ENCODE measurements at places on chromosomes 1 and 21.

DNA sequence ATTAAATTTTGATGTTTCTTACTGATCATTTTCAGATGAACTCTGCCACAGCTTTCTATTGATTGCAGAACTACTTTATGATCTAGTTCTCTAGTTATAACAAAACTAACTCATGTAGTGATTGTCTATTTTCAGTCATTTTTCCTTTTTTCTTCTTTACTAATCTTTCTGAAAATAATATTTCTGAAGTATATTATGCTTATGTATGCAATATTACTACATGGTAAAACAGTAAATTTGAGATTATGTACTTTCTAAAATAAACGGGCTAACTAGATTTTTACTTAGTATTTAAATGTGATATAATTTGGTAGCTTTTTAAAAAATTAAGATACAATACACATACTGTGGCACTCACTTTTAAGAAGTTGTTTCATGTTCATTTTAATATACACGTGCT, 7.6 kb downstream of the TSNAX start:
- DNase-seq: no peak

GRCh38 chr1:185849014-185849413, 114.8 kb downstream of the HMCN1 start:
- DNase-seq: no peak

DNA sequence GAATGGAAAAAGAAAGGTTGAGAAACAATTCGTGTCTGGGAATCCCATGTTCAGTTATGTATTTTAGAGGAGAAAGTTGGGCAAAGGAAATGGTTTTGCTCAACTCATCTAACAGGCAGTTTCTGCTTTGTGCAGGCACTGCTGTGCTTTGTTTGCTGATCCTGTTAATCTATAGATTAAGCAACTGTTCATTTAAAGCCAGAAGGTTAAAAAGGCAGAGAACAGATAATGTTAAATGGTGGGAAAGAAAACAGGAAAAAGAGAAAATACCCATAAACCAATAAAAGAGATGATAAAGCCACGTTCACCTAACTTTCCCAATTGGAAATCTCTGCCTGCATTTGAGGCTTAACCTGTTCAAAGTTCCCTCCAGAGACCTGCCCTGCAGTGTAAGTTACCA, 70.0 kb downstream of the APP start:
- no peak for DNase-seq

DNA sequence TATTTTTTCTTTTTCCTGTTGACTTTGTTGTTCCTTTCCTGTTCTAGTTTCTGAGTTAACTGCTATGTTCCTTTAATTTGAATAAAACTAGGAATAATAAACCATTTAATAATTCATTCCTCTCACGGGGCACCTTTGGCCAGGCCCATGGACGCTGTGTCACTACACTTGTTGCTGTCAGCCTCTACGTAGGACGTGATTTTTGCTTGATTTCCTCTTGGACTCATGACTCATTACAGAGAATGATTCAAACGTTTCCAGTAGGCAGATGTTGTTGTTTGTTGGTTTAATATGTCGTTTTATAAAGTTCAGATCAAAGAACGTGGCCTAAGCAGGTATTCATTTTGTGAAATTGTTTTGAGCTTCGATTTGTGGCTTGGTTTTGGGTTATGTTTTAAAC, 9.1 kb upstream of the SLC19A1 start:
- DNase-seq: no peak

DNA sequence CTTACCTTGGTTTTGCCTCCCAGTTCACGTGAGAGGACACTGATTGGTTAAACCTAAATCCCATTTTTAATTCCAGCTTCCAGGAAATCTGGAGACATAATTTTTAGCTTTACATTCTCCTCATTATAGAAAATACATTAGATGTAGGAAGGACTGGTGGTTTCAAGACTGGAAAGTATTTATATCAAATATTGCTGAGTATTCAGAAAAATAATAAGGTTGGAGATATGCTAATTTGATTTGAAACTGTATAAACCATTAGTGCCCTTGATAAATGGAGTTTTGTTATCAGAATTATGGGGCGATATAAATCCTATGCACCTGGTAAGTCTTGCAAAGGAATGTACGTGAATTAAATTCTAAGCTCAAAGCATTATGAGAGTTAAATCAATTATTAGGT, 218.0 kb upstream of the ADGRL4 start:
- no peak for DNase-seq

- DNase-seq: no peak
These were observed 18.3 kb upstream of the NPPB start for GRCh38 chr1:11877074-11877473.

DNA sequence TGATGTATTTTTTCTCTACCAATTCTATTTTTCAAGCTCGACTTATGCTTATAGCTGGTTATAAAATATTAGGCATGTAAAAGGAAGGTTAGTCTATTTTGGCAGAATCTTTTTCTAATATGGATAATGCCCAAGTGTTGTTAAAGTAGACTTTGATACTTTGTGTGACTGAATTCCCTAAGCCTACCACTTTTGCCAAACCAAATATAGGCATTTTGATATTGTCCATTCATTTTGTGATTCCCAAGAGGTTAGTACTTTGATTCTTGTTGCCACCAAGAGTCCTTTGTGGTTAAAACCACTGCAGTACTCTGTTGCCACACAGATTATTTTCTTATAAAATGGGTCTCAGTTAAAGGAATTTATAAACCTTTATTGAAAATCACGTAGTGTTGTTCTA, 4.2 kb downstream of the WDR3 start:
- DNase-seq: no peak

DNA sequence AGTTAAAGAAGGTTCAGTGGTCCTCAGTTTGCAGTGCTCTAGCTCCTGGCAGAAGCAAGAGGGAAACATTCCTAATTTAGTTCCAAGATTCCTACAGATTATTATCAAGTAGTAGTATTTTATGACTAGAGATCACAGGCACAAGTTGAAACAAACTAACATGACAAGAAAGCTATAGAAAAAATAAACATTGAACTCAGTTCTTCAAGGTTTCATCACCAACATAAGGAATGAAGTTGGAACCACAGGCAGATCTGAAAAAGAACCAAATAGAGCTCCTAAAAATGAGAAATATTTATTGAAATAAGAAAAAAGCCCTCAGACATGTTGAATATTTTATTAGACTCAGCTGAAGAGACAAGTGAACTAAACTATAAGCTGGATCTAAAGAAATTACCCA, 40.6 kb downstream of the PDC start:
- DNase-seq: no peak

- DNase-seq: no peak
These were observed 13.0 kb upstream of the TACSTD2 start for GRCh38 chr1:58590019-58590418.

GRCh38 chr1:240352769-240353168, 259.2 kb downstream of the GREM2 start:
- no peak for DNase-seq

GRCh38 chr1:62062087-62062486, 132.6 kb upstream of the L1TD1 start:
- no peak for DNase-seq

DNA sequence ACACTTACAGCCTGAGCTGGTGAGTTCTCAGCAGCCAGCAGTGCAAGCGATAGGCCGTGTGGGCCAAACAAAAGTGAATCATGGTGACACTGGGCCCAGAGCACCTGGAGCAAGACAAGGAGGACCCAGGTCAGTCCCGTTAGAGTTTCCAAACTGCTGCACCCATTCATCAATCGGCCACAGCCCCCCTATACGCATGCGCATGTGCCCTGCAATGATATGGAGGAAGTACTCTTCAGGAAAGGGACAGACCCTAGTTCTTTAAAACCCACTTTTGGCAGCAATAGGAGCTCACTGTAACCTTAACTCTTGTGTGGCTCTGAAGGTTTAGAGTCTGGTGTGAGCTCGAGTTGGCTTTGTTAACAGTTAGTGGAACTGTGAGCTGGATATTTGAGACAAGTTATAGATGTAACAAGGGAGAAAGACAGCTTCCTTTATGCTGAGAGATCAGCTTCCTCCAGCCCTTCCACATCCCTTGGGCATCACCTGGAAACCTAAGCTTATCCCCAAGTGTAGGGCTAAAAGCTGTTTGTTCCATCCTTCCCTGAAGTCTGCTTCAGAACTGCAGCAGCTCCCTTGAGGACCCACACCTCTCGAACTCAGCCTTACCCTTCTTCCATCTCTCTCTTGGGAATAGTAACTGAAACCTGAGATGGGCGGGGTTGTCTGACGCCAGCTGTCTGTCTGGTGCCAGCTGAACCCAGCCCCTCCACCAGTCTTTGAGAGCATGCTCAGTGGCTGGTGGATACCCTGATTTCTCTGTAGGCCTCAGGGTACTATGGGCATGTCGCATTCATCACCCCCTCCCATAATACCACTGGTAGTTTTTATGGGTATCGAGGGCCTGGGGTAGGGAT, 17.7 kb downstream of the NMNAT1 start:
- no peak for DNase-seq

- DNase-seq: no peak
These were observed 25.6 kb downstream of the SEC16B start for GRCh38 chr1:177944016-177944949.

DNA sequence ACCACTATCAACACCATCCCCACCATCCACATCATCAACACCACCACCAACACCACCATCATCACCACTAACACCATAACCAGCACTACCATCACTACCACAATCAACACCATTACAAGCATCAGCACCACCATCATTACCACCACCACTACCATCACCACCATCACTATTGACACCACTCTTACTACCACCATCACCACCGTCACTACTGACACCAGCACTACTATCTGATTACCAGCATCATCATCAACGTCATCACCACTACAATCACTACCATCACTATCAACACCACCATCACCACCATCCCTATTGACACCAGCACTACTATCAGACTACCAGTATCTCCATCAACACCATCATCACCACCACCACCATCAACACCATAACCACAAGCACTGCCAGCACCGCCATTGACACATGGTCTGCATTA, 106.1 kb upstream of the RUNX3 start:
- no peak for DNase-seq

DNA sequence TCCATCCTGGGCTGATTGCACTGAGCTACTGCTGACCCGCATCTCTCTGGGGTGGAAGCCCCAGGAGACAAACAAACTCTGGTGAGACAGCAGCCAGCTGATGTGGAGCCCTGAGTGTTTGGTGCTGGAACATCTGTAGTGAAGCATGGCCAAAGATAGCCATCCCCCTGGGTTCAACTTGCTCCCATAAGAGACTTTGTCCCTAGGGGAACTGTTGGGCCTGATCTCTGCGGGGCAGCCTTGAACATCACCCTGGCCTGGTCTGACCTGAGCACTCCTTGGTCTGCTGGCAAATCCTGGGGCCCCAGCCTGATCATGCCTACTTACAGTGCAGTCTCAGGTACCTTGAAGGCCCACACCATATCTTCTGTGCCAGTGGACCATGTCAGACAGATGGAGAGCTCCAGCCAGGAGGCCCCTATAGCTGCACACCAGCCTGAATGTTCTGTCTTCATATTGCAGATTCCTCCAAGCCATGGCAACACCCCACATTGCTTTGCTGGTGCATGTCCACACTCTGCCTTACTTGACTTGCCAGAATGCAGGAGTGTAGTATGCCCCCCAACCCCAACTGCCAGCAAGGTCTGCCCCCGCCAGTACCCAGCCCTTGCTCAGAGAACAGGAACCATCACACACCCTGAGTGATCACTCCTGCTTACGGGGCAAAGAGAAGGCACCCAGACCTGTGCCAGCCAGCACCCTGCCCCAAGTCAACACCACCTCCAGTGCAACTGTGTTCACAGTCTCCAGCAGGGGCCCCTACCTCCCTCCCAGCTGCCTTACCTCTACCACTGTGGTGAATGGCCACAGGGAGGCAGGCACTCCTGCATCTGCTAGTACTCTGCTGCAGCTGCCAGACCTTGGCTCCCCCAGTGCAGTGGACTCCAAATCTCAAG, 690.5 kb upstream of the NR5A2 start:
- no peak for DNase-seq

DNA sequence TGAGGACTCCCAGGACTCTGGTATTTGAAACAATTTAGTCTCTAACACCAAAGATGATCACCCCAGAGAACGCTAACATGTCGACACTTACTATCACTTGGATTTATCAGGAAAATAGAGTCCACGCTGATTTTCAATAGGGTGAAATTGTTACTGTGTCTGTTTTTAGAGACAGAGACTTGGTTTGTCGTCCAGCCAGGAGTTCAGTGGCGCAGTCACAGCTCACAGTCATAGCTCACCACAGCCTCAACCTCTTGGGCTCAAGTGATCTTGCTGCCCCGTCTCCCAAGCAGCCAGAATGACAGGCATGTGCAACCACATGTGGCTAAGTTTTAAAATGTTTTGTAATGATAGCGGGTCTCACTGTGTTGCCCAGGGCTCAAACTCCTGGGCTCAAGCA, 5.3 kb downstream of the SSU72 start:
- DNase-seq: no peak
